Activated CD4-positive, CD25-positive, alpha-beta regulatory T cell treated with anti-CD3 and anti-CD28 coated beads, Interleukin-2, amount 50 U/mL, for 16 hours (primary cell): ENCODE measurements at places on chromosomes 1 and 21.

DNA sequence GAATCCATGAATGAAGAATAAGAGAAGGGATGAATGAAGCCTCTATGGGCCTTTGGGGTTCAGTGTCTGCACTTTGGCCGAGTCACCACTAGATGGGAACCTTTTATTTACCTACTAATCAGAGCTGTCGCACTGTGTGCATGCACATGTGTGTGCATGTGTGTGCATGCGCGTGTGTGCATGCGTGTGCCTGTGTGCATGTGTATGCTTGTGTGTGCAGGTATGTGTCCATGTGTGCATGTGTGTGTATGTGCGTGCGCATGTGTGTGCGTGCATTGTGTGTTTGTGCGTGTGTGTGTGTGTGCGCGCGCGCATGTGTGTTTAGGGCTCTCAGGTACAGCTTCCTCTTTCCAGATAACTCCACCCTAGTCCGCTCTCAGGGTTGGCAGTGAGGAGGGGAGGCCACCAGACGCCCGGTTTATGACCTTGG is 20.4 kb upstream of the UBXN10 start:
- no peak for DNase-seq

GRCh38 chr1:212238552-212238951 is 46.7 kb upstream of the PPP2R5A start:
- no peak for DNase-seq

GRCh38 chr21:45919593-45919992 is 62.0 kb upstream of the COL6A1 start:
- DNase-seq, result no peak

DNA sequence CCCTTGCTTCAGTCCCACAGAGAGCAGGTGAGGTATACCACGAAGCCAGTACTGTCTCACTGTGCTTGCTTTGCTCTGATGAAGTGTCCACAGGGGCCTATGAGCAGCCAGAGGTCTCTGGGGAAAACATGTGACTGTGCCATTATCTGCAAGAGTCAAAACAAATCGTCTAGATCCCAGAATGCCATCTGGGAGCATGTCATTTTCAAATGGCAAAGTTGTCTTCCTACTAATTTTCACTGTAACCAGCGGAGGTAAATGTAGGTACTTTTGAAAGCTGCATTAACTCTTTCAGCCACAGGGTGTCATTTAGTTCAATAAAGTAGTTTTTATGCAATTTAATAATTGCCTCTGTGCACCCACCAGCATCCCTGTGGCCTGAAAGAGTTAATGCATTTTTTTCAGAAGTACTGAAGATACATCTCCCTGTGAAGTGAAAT is 173.6 kb upstream of the SGIP1 start:
- DNase-seq, result no peak

- DNase-seq, result no peak
Measured at GRCh38 chr1:104636581-104636980, 886.9 kb downstream of the AMY1C start.

GRCh38 chr1:2945821-2946231 is 75.4 kb upstream of the ACTRT2 start:
- no peak for DNase-seq

DNA sequence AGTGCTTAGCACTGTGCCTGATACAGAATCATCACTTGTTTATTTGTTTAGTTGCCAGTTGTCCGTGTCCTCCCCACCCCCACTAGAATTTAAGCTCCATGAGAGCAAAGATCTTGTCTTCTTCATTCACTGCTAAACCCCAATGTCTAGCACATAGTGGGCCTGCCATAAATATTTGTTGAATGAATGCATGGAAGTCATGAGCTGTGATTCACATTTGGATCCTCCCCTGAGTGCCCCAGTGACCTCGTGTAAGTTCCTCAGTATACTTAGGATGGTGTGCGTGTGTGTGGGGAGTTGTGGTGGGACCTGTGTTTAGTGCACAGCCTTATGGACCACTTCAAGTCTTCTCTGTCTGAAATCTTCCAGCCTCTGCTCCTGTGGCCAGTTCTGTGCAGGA is 23.1 kb downstream of the IER5 start:
- no peak for DNase-seq

DNA sequence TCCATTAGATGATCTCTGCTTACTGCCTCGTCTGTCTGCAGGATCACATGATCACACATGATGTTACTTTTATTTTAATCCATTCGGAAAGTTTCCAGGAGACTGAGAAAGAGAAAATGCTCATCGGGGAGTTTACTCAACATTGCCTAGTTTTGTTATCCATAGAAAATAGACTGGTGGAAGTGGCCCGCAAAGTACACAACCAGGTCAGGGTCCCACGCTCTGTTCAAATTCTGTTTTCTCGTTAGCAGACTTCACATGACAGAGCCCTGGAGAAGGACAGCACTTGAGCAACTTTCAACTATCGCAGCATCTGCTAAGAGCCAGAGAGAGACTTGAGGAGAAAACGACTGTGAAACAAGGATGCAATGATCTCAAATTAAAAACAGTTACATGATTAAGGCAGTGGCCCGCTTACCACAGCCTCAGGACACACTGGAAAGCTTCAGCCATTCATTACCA is 44.2 kb downstream of the ADAMTS1 start:
- DNase-seq, result no peak
